Renal cortical epithelial cell (primary cell): ENCODE measurements at places on chromosomes 7 and 10. TPM values are rescaled to one million over a fixed set of nuclear protein-coding genes. Genes with fewer than 3 reads are reported as not detected.

TMEM60 gene
- total RNA-seq: 12.0 and 12.9 TPM in 2 replicates

PCBD1 gene
- 59.2 and 77.8 TPM in 2 replicates for total RNA-seq

NPSR1 gene
- total RNA-seq: not detected in 2 replicates

CDK5 gene
- 14.8 and 16.8 TPM in 2 replicates for total RNA-seq

DHTKD1 gene
- 32.1 and 46.9 TPM in 2 replicates for total RNA-seq

CD36 gene
- total RNA-seq: 0.52 and 0.70 TPM in 2 replicates

KIF11 gene
- total RNA-seq: 3.1 and 14.9 TPM in 2 replicates

HYAL4 gene
- not detected in 2 replicates for total RNA-seq

MMD2 gene
- not detected in 2 replicates for total RNA-seq

OR13A1 gene
- total RNA-seq: not detected in 2 replicates

NEUROD6 gene
- not detected in 2 replicates for total RNA-seq

PCLO gene
- total RNA-seq: 0.35 and 5.2 TPM in 2 replicates

OR2A1 gene
- total RNA-seq: 0.05 TPM in 1 of 2 replicates, not detected in the other

ZMIZ1 gene
- total RNA-seq: 3.6 and 45.0 TPM in 2 replicates

CDNF gene
- 0.55 TPM in 1 of 2 replicates, not detected in the other for total RNA-seq

GATA3 gene
- total RNA-seq: 0.52 and 3.9 TPM in 2 replicates

DLX6 gene
- not detected in 2 replicates for total RNA-seq

SGCE gene
- 66.0 and 129 TPM in 2 replicates for total RNA-seq

SPDYE5 gene
- total RNA-seq: 0.10 and 0.35 TPM in 2 replicates

DNA sequence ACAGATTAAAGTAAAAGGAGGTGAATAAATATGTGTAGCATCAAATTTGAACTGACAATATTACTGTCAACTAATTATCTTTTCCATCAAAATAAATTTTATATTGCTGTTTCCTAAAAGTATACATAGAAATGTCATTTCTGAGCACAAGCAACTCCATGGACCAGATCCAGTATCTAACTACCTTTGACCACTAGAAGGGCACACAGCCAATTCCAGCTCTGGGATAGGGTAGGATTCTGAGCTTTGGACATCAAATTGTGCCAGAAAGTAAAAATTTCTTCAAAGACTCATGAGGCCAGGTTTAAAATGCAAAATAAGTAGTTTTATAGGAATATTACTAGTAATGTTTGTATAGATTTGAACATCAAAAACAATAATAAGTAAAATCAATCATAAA lies 29.7 kb downstream of the AKR1C3 start:
- no peak for DNase-seq

GRCh38 chr10:73772281-73773151 lies 9.3 kb upstream of the CHCHD1 start:
- peak; percentile 39 for DNase-seq

DNA sequence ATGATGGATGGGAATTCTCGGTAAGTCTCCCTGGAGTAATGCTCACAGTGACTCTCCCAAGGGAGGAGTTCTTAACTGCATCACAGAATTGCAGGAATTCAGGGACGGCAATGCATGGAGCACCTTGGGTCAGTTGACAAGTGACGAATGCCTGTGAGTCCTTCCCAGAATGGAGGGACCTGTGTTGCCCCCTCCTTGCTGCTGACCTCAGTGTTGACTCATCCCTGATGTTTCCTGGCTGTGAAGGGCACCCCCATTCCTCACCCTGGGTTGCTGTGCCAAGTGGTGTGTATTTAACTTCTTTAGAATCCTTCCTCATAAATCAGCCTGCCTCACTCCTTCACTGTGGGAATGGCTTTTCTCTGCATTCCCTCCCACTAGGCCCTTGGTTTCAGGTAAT lies 98.9 kb downstream of the LRMDA start:
- peak; percentile 98 for DNase-seq

DNA sequence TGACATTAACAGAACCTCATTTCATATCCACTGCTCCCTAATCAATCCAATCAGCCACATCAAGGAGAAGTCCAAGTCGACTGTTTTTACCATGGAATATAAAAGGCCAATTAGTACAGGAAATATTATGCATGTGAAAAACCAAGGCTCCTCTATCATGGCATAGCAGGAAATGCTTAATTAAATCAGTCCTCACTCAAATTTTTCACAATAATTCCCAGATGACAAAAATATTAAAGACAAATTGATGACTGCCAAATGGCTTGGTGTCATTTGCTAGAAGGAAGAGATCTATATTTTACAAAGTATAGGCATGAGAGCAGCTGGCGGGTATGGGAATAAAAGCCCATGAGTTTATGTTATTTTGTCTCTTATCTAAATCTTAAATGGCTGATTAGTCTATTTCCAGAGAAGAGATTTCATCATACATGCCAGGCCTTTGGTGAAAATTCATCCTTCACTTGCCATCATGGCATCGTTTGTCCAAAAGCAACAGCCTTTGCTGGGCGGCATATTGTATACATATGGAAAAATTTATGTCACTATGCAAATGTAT lies 219.6 kb downstream of the DGKB start:
- no peak for DNase-seq

GRCh38 chr10:103745341-103746247 lies 109.8 kb downstream of the SH3PXD2A start:
- peak; percentile 69 for DNase-seq

DNA sequence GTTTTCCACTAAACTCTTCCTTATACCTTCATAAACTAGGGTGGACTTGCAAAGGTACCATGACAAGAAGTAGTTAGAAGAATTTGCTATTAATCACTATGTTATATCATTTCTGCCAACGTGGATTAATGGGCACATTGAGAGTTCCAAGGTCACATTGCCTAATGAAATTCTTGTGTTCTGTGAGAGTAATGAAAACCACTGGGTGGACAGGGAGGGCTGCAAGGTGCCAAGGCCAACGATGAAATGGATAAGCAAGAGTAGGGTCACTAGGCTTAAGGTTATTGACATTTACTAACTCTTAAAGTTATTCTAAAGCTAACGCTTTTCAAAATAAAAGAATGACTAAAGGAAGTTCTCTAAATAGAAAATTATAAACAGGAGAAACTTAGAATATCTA lies 6.6 kb upstream of the ABCB4 start:
- peak; percentile 23 for DNase-seq

- DNase-seq: no peak
Measured at GRCh38 chr7:122457969-122458368, 153.4 kb upstream of the FEZF1 start.

GRCh38 chr10:119663866-119664698 lies 12.9 kb downstream of the BAG3 start:
- DNase-seq: no peak

- DNase-seq: peak; percentile 65
Measured at GRCh38 chr10:104657457-104657856, 16.4 kb downstream of the SORCS3 start.

DNA sequence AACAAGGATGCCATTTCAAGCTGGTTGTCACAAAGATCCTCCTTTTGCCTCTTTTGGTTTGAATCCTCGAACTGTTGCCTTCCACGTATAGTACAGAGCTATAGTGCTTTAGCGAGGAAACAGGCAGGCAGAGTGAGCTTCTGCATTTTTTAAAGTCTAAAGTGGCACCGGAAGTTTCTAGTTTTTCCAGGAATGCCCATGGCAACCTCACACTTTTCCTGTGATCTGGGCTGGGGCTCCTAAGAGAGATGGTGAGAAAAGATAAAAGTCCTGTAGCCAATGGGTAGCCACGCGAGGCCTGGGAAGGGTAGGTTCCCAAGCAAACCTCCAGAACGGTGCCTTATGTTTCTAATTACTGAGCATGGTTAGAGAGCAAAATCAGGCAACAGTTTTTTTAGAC lies 76.7 kb downstream of the CALD1 start:
- DNase-seq: no peak

GRCh38 chr7:84997626-84998025 lies 189.2 kb downstream of the SEMA3D start:
- no peak for DNase-seq

DNA sequence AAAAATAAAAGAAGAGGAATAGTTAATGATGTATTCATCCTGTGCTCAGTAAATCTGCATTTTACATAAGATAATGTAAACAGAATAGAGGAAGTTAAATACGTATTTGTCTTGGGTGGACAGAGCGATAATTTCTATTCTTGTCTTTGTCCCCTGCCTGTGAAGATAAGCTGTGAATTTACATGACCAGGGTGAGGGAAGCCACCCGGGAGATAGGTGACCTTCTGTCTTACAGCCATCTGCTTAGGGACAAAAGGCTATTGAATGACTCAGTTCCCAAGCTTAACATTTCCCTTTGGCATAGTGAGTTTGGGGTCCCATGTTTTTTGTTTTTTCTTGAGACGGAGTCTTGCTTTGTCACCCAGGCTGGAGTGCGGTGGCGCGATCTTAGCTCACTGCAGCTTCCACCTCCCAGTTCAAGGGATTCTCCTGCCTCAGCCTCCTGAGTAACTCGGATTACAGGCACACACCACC lies 88.7 kb upstream of the KCTD7 start:
- no peak for DNase-seq

DNA sequence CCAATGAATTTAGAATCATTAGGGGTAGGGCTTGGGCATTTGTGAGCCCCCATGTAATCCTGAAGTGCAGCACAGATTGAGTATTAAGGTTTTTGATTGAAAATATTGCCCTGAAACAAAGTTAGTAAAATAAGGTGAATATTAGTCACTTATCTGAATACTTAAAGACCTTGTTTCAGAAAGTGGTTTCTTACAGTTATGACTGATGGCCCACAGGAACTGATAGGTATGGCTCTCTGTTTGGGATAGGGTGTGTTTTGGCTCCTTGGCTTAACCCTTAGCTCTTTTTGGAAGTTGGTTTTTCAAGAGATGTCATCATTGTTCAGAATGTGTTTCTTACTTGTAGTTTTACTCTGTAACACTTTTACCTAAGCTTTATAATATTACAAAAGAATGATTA lies 34.8 kb downstream of the MDFIC start:
- DNase-seq: no peak

GRCh38 chr7:155948845-155949244 lies 136.6 kb upstream of the SHH start:
- DNase-seq: no peak

GRCh38 chr7:22429386-22429785 lies 70.6 kb downstream of the STEAP1B start:
- DNase-seq: no peak

- peak; percentile 82 for DNase-seq
Measured at GRCh38 chr10:104816501-104816900, 175.4 kb downstream of the SORCS3 start.

- no peak for DNase-seq
Measured at GRCh38 chr7:17355050-17355449, 56.6 kb downstream of the AHR start.

DNA sequence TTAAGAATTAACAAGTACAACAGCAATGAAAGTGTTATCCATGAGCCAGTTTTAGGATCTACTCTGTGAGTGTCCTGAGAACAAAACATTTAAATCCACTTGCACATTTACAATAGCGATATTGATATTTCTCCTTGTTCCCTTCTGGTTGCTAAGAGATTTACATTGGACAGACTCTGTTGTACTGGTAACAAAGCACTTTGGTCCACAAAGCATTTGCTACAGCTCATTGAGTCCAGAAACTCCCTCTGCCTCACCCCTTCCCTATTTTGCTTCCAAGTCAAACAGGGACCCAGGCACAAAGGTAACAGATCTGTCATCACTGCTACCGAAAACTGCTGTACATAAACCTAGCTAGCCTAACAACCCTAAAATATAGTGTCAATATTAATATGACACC lies 2.1 kb downstream of the ANK3 start:
- peak; percentile 78 for DNase-seq

- no peak for DNase-seq
Measured at GRCh38 chr7:5552123-5552522, 128.5 kb upstream of the TNRC18 start.

DNA sequence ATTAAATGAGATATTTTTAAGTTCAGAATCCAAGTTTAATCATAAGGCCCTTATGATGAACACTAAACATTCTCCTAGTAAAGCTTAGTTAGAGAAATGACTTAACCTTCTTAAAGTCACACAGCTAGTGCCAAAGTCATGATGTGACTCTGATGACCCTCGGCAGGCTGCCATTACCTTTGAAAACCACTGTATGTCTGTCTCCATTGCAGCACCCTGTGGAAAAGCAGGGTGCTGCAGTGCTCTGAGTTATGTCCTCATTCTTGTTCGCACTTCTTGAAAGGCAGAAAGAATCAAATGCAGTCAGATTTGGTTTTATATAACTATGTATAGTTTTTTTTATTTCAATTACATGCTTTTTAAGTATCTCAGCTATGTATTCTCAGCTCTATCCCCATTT lies 105.0 kb downstream of the PHTF2 start:
- DNase-seq: no peak

- DNase-seq: no peak
Measured at GRCh38 chr7:26779978-26780595, 84.3 kb downstream of the SKAP2 start.

DNA sequence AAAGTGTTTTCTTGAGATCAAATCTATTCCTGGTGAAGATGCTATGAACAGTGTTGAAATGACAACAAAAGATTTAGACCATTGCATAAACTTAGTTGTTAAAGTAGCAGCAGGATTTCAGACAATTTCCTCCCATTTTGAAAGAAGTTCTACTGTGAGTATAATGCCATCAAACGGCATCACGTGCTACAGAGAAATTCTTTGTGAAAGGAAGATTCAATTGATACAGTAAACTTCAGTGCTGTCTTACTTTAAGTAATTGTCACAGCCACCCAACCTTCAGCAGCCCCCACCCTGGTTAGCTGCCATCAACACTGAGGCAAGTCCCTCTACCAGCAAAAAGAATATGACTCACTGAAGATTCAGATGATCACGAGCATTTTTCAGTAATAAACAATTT lies 115.2 kb downstream of the TES start:
- no peak for DNase-seq

GRCh38 chr10:46004963-46005362 lies 25.5 kb downstream of the NCOA4 start:
- DNase-seq: no peak

DNA sequence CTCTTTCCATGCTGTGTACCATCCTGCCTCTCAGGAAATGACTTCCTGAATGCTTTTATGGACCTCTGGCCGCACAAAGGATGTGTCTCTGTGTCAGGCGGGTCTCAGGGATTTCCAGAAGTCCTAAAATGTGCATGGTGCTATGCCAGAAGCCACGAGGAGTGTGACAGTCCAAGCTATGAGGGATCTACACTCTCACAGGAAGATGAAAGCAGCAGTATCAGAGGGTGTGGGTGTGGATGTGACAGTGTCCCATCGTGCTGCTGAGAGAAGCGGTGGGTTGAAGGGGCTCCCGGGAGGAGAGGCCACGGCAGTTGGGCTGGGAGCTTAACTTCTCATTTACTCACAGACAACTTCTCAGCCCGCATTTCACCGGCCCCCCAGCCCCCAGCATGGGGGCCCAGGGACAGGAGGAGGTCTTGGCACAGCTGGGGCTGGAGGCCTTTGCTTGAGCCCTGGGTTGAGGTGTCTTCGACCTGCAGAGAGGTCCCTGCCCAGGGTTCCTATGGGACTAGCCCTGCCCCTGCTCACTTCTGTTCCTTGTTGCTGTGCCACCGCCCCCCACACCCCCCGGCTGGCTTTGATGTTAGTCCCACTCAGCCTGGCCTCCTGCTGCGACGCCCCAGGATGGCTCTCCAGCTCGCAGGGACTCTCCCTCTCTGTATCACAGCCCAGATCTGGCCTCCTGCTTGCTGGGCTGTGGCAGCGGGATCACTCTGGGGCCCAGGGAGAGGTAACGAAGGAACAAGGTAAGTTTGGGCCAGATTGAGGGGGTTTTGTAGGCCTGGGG lies 30.8 kb upstream of the EMX2 start:
- no peak for DNase-seq
